GM10248 (cell line): ENCODE measurements at places on chromosomes 7 and 10.

DNA sequence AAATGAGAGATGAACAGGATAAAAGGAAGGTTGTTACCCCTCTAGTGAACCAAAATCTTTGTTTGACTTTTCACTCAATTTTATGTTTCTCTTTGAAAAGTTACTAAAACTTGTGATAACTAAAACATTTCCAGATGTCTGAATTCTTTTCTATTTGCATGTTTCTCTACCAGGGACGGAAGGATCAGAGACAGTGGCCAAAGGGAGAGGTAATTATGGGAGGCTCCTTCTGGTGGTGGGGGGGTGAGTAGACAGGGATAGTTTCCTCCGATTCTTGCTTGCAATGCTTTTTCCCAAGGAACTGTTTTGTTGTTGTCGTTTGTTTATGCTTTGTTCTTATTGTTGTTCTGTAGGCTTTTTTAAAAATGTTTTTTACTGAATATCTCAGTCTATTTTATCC lies 374.8 kb downstream of the INHBA start:
- DNase-seq, result no peak

- DNase-seq, result no peak
These were observed 275.2 kb downstream of the IPMK start for GRCh38 chr10:57992321-57993077.

DNA sequence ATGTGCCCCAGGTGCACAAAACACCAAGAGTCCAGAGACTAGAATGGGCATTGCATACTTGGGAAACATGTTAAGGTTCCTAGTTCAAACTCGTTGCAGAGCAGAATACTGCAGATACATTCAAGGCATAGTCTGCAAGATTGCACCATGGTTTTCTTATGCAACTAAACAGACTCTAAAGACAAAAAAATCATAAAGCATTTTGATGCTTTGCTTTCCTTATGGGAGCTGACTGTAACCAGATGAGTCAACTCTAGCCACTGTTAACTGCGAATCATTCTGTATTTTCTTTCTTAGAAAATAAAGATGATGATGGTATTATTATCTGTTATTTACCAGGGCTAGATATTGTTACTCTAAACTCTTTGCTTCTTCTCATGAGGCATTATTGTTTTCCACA lies 19.7 kb downstream of the TRUB1 start:
- DNase-seq, result no peak

DNA sequence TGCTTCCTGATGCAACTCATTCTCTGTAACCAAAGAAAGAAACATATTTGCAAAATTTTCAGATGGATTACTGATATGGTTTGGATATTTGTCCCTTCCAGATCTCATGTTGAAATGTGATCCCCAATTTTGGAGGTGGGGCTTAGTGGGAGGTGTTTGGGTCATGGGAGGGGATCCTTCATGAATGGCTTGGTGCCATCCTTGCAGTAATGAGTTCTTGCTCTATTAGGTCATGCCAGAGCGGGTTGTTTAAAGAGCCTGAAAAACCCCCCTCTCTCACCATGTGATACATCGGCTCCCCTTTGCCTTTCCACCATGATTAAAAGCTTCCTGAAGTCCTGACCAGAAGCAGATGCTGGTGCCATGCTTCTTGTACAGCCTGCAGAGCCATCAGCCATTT lies 43.8 kb upstream of the PRKG1 start:
- DNase-seq, result no peak

GRCh38 chr7:29989257-29989995 lies at the start of gene SCRN1:
SCRN1 (minus strand) TSS chr7:29989801; CDS start chr7:29969067, 20,734 bp downstream.
- DNase-seq, result peak; percentile 78

GRCh38 chr7:51045319-51046102 lies 262.8 kb upstream of the GRB10 start:
- no peak for DNase-seq

DNA sequence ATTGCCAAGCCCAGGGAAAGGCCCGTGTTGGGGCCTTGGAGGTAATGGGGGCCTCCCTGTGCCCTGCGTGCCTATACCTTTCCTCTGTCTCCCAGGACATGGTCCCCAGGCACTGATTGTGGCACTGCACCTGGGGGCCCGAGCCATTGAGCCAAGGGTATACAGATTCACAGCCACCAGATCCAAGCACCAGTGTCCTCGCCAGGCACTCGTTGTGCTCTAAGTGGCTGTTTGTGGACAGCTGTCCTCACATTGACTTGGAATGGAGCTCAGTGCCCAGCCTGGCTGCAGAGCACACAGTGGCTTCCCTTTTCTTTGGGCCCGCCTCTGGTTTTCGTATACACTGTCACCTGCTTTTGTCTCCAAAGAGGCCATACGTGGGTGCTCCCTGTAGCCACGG lies 72.0 kb upstream of the BTBD16 start:
- DNase-seq, result no peak

- DNase-seq, result no peak
These were observed 46.7 kb downstream of the BMPR1A start for GRCh38 chr10:86803156-86803555.

- DNase-seq, result no peak
These were observed 372.2 kb upstream of the NRG3 start for GRCh38 chr10:81502677-81503359.

GRCh38 chr10:22570733-22571430 lies 143.5 kb downstream of the PIP4K2A start:
- no peak for DNase-seq

GRCh38 chr7:29623973-29624372 lies 60.3 kb downstream of the PRR15 start:
- DNase-seq, result no peak

DNA sequence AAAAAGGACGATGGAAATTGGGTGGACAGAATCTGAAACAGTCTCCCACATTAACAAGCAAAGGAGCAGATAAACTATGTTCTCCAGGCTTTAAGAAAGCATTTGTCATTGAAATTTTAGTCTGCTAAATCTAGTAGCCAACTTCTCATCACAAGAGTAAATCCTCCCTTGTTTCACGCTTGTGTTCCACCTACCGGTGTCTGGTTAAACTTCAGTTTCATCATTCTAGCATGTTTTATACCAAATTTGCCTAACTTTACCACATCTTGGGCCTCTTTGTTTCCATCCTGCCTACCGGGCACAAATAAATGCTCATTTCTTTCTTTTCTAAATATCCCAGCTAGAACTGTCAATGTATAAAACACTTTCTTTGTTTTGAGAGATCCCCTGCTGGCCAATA lies 5.8 kb downstream of the LIPA start:
- peak; percentile 40 for DNase-seq

GRCh38 chr10:29245476-29245875 lies 43.4 kb upstream of the LYZL1 start:
- no peak for DNase-seq

DNA sequence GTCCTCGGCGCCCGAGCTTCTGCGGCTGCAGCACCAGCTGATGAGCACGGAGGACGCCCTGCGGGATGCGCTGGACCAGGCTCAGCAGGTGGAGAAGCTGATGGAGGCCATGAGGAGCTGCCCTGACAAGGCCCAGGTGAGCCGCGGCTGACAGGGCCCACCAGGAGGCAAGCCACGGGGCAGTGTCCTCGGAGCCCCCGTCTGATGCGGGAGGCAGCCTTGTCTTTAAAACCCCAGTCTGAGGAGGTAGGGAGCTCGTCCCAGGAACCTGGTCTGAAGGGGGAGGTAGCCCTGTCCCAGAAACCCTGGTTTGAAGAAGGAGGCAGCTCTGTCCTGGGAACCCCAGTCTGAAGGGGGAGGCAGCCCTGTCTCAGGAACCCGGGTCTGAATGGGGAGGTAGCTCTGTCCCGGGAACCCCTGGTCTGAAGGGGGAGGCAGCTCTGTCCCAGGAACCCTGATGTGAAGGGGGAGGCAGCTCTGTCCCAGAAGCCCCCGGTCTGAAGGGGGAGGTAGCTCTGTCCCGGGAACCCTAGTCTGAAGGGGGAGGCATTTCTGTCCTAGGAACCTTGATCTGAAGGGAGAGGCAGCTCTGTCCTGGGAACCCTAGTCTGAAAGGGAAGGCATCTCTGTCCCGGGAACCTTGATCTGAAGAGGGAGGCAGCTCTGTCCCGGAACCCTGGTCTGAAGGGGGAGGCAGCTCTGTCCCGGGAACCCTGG lies 53.1 kb upstream of the GTF2IRD1 start:
- no peak for DNase-seq

DNA sequence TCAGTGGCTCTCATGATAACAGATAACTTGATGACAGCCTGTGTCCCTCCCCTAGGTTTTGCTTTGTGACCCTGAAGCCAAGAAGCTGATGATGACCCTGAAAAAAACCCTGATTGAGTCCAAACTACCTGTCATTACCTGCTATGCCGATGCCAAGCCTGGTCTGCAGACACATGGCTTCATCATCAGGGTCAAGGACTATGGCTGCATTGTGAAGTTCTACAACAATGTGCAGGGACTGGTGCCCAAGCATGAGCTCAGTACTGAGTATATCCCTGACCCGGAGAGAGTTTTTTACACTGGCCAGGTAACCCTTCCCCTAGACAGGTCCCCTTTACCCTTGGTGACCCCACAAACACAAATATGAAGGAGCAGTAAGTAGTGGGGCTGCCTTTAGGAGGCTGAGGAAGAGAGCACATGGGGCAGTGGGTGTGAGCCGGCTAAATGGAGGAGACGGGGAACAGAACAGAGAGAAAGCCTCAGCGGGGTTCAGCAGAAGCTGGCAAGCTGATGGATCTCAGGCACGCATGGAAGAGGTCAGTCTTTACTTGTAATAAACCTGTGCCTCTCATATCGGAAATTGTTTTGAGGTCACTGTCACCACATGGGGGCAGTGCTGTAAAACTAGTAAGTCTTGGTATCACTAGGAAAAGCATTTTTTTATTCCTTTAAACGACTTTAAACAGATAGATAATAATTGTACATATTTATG lies 20.2 kb downstream of the PDCD11 start:
- peak; percentile 61 for DNase-seq

GRCh38 chr10:23075672-23076071 lies 19.7 kb upstream of the MSRB2 start:
- no peak for DNase-seq

DNA sequence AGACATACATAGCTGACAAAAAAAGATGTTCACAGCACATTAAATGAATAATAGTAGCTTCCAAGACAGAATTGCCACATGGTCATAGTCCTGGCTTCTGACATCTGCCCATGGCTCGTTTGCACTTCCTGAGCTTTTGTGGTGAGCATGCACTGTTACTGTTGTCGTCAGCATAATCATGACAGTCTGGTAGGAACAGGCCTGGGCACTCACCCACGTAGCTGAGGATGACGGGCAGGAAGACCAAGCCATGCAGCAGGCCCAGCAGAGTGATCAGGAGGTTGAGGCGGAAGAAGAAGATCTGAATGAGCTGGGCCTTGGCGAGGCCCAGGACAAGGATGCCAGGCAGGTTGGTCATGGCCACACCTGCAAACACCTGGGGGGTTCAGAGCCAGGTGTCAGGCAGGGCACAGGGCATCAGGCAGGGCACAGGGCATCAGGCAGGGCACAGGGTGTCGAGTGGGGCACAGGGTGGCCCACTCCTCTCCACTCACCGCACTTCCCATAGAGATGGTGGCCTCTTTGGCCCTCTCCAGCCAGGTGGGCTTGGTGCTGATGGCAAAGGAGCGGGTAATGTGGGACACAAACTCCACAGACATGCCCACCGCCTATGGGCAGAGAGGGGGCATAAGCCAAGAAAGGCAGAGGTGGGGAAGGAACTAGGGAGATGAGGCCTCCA lies 25.3 kb upstream of the NUDCD3 start:
- DNase-seq, result no peak

GRCh38 chr10:110547139-110547761 lies 20.2 kb upstream of the SMC3 start:
- DNase-seq, result peak; percentile 72

DNA sequence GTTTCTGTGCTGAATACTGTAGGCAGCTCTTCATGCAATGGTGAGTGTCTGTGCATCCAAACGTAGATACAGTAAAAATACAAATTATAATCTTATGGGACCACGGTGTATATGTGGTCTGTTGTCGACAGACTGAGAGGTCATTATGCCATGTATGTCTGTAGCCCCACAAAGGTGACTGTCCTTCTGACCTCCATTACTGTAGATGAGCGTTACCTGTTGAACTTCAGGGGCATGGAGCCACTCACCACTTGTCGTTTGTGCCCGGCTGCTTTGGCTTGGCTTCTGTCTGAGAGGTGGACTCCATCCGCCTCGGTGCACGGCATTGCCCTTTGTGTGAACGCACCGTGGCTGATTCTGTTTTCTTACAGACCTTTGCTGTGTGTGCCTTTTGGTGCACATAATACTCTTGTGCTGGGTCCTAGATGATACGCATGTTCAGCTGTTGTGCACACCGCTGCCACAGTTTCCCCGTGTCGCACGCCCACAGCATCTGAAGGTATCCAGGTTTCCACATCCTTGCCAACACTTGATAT lies 2.9 kb downstream of the UBE3C start:
- no peak for DNase-seq

DNA sequence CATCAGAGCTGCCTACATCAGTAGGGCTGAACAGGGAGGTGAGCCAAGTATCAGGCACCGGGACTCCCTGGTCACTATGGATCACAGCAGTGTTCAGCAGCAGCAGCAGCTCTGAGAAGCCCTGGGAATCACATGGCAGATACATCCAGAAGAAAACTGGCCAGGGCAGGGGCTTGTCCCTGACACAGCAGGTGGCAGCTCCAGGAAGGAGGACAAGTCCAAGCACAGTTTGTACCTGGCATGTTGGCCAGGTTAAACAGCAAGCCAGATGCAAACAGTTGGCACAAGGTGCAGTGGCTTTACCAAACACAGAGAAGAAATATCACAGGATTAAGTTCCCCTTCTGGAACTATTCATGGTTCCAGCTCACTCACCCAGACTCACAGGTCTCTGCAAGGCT lies 139.4 kb downstream of the KCNMA1 start:
- DNase-seq, result no peak

DNA sequence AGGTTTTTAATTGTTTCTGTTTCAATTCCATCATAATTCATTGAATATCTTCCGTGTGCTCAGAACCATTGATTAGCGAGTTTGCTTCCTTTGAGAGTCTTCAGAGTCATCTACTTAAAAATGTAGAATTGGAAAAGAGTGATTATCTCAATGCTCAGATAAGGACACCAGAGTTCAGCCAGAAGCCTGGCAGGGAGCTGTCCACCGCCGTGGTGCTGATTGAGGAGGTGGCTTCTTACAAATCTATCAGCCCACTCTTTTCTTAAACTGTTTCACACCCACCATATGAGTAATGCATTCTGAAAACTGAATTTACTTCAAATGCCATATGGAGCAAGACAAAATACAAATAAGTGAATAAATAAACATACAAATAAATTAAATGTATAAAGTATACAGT lies 79.3 kb downstream of the INSYN2A start:
- DNase-seq, result no peak

DNA sequence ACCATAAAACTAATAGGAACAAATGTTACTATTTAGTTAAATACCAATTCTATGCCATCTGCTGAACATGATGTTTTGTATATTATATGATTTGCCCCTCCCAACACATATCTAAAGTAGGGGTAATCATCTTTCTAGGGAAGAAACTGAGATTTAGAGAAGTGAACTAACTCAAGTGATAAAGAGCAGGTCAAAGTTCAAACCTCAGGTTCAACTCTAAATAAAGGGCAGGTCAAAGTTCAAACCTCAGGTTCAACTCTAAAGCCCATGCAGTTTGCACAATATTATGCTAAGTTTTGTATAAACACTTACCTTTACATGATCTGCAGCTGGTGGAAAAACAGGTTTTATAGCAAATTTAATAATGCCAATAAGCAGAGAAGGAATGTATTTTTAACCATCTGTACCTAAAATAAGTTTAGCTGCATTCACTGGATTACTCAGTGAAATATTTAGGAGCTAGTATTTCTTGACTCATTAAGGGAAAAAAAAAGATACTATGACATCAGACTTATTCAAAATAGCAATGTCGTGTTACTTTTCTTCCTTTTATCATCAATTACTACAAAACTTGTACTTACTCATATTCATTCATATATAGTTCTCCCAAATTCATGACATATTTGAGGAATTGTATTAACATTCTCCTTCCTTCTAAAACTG lies 1194.3 kb upstream of the CELF2 start:
- DNase-seq, result no peak

GRCh38 chr10:119303886-119304285 lies 96.5 kb downstream of the GRK5 start:
- DNase-seq, result no peak
